ENCODE measurements at places on chromosomes 3 and 15.

DNA sequence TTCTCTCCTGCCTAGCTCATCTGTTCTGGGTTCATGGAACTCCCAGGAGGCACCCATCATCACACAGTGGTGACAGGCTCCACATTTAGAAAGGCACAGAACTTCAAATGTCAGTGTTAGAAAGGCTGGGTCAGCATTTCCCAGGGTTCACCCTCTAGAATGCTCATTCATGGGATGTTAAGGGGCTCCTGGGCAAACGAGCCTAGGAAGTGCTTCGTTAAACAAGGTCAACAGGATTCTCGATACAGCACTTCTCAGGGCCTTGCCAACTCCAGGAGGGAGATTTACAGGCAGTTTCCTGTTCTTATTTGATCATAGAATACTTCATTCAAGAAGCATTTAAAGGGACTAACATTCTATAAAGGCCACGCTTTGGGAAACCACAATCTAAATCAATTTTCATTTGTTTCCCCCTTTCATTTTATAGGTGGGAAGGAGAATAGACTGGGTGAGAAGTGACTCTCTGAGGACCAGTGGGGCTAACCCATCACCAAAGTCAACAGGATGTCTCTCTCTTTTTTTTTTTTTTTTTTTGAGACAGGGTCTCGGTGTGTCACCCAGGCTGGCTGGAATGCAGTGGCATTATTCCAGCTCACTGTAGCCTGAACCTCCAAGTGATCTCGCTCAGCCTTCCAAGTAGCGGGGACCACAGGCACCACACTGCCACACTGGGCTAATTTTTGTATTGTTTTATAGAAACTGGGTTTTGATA, 14.3 kb downstream of the IGDCC4 start:
- DNase-seq = no peak

DNA sequence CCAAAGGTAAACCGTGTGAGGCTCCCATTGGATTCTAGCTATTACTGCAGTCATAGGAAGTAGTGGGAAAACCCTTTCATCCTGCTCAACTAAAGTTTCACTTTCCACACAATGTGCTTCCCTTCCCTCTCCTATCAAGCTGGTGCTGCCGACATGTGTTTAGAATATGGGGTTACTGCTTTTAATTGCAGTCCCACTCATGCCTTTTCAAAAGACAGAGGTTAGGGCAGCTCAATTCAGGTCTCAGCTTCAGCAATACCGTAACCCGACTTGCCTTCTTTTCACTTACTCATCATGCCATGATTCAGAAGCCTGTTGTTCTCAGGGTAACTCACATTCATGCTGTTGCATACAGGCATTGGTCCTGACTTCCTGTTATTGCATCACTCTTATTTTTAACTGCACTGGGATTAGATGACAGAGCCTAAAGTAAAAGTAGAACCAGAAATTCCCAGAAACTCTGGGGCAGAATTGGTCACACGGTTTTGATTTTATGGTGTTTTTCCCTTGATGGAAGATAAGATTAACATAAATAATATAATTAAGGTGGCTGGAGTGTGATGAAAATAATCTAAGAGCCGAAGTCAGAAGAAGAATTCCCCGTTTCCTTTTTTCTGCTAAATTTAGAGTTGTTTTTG, 45.7 kb downstream of the C2CD4B start:
- no peak for DNase-seq

DNA sequence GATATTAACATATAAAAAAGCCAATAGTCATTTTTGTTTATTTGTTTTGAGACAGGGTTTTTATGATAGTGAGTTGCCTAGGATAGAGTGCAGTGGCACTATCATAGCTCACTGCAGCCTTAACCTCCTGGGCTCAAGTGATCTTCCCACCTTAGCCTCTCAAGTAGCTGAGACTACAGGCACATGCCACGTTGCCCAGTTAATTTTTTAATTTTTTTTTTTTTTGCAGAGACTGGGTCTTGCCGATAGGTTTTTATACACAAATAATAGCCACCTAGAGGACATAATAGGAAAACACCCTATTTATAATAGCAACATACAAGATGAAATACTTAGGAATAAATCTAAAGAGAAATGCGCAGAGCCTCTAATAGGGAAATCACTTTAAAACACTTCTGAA, 13.3 kb downstream of the EIF3J start:
- DNase-seq = no peak

- no peak for DNase-seq
Measured at GRCh38 chr3:189898559-189899153, 222.0 kb downstream of the P3H2 start.

- DNase-seq = no peak
Measured at GRCh38 chr3:13788522-13789424, 91.1 kb downstream of the WNT7A start.

- no peak for DNase-seq
Measured at GRCh38 chr3:73743551-73743950, 118.8 kb upstream of the PDZRN3 start.

- DNase-seq = no peak
Measured at GRCh38 chr3:174710612-174711011, 148.5 kb upstream of the NAALADL2 start.
